ENCODE measurements at places on chromosomes 6 and 20. TPM values are rescaled to one million over a fixed set of nuclear protein-coding genes. Genes with fewer than 3 reads are reported as not detected.

TBXT gene
- total RNA-seq = not detected

TEAD3 gene
- total RNA-seq = 29.2 TPM

ZBTB46 gene
- total RNA-seq = 3.4 TPM

ALDH8A1 gene
- not detected for total RNA-seq

CUL7 gene
- 22.2 TPM for total RNA-seq

RNGTT gene
- total RNA-seq = 6.8 TPM

PROKR2 gene
- not detected for total RNA-seq

SLPI gene
- total RNA-seq = 19.5 TPM

PRSS16 gene
- total RNA-seq = not detected

WFDC10B gene
- total RNA-seq = not detected

RCAN2 gene
- not detected for total RNA-seq

CALHM5 gene
- total RNA-seq = 1.4 TPM

PDYN gene
- not detected for total RNA-seq

BEND3 gene
- total RNA-seq = 0.60 TPM

ZC3H12D gene
- total RNA-seq = 0.12 TPM

CST4 gene
- not detected for total RNA-seq

TRIM15 gene
- not detected for total RNA-seq

C20orf202 gene
- total RNA-seq = 0.58 TPM

CCN5 gene
- total RNA-seq = 2.1 TPM

All from pericardium fibroblast (primary cell).